GM19239 (cell line): ENCODE measurements at places on chromosomes 5 and 9.

- DNase-seq, result no peak
Measured at GRCh38 chr5:57513785-57514184, 31.2 kb upstream of the ACTBL2 start.

GRCh38 chr9:125126019-125126746 lies 17.1 kb downstream of the SCAI start:
- peak; percentile 36 for DNase-seq

GRCh38 chr5:73182307-73182706 lies 9.3 kb downstream of the TMEM174 start:
- DNase-seq, result no peak

GRCh38 chr5:61926911-61927310 lies 379.1 kb upstream of the KIF2A start:
- no peak for DNase-seq

- DNase-seq, result peak; percentile 71
Measured at GRCh38 chr9:121698627-121699570, 47.5 kb downstream of the DAB2IP start.

GRCh38 chr5:123093601-123094236 lies 4.7 kb downstream of the PRDM6 start:
- DNase-seq, result no peak

GRCh38 chr5:176748967-176749935 lies 61.1 kb upstream of the UNC5A start:
- DNase-seq, result no peak

DNA sequence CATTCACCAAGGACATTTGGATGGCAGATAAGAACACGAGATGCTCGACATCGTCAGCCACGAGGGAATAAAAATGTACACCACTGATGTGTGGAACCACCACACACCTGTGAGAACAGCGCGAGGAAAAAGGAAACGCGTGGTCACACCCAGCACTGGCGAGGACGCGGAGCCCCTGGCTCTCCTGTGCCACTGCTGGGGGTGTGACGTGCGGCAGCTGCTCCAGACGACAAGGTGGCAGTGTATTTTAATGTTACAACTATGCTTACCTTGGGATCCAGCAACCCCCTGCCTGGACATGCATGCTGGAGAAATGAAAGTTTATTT lies 13.6 kb upstream of the CEP72 start:
- no peak for DNase-seq

- no peak for DNase-seq
Measured at GRCh38 chr9:3435732-3436131, 90.1 kb downstream of the RFX3 start.

DNA sequence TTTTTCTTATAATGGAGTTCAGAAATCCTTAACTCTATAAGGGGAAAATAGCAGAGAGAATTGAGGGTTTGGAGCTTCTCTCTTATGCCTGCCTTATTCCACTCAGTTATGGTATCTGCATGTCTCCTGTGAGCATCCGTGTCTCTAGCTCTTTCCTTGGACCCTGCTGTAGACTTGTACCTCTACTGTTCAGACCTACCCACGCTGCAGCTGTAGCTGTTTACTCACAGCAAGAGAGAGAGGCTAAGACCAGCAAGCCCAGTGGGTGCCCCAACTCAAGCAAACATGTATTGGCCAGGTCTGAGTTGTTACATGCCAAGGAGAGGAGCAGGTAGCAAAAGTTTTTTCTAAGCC lies 7.1 kb upstream of the PCSK1 start:
- DNase-seq, result no peak

GRCh38 chr9:16196206-16196605 lies 643.4 kb downstream of the CCDC171 start:
- no peak for DNase-seq

- no peak for DNase-seq
Measured at GRCh38 chr9:125329978-125330377, 68.4 kb downstream of the GAPVD1 start.

DNA sequence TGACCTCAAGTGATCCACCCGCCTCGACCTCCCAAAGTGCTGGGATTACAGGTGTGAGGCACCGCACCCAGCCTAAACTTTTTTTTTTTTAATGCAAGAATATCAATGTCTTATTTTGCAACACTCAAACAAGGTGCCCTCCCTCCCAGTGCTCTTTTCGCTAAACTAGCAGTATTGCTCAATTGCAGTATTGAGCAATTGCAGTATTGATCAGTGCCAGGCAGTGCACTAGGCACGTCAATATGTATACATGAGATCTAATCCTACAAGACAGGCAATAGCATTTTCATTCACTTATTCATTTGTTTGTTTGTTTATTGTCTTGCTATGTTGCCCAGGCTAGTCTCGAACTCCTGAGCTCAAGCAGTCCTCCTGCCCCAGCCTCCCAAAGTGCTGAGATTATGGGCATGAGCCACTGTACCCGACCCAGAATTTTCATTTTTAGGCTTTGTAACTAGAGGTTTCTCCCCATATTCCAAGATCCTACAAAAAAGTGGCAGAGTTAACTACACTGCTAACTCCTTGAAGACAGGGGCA lies 94.5 kb downstream of the TTLL11 start:
- DNase-seq, result no peak

DNA sequence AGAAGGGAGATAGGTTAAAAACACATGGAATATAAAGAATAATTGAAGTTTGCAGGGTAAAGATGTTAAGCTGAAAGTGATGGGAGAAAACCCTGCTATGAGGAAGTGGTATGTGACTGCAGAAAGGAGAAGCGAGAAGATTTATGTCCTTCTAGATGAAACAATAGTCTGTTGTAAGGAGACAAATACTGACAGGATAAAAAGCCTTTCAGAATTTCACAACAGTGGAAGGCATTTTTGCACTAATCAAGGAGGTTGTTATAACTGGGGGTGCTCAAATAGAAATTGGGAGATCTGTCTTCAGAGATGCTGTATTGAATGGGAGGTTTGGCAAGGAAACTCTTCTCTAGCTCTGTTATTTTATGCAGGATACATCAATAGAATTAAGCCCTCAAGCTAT lies 69.6 kb downstream of the NMUR2 start:
- no peak for DNase-seq

GRCh38 chr5:158897444-158898160 lies 202.1 kb downstream of the EBF1 start:
- no peak for DNase-seq

GRCh38 chr9:71646131-71646530 lies 122.2 kb downstream of the CEMIP2 start:
- DNase-seq, result no peak

DNA sequence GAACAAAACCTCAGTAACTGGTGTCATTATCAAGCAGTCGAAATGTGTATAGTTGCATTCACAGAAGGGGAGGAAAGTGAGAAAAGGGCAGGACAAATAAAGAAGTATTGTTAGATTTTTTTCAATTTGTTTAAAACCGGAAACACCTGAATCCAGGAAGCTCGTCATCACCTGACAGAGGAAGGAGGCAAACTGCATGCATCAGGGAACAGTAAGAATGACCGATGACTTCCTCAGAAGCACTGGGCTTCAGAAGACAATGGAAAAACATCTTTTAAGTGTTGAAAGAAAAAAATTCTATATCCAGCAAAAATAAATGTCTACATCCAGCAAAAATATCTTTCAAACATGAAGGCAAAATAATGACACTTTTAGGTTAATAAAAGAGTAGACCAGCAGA lies 29.5 kb downstream of the PLEKHG4B start:
- no peak for DNase-seq

- peak; percentile 24 for DNase-seq
Measured at GRCh38 chr5:143641549-143642355, 170.2 kb upstream of the HMHB1 start.

DNA sequence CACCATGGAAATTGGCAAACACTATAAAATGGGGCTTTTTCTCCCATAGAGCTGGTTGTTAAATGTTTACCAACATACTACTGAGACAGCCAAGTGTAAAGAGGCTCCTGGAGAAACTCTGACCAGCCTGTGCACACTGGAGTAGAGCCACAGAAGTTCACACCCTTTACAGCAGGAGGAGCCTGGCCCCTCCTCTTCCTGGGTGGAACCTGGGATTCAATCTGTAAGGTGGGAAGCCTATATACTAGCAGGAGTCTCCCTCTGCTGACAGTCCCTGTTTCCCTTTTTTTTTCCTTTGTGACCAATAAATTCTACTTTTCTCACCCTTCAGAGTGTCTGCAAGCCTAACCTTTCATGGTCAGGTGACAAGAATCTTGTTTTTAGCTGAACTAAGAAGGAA lies 10.4 kb upstream of the SLC30A5 start:
- DNase-seq, result no peak

DNA sequence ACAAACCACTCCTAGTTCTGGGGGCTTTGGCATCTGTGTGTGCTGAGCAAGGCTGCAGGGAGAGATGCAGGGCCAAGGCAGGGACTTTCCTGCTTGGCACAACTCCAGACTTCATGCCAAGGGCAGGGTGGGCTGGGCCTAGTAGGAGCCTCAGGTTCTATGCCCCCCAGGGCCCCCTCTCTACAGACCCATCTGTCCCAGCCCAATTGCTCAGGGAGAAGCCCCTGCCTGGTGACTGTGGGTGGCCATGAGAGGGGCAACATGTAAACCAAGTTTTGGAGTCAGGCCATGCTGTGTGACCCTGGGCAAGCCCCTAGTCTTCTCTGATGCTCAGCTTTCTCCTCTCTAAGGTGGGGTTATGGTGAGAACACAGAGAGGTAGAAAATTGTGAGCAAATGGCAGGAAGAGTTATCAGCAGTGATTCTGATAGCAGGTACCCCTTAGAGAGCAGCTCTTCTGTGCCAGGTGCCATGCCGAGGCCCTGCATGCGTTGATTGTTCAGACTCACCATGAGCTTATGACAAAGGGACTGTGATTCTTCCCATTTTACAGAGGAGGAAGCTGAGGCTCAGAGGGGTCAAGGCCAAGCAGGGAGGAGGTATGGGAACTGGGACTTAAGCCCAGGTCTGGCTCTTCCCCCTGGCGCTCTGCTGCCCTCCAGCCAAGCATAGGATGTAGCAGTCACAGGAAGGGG lies 5.2 kb downstream of the OLFML2A start:
- no peak for DNase-seq

DNA sequence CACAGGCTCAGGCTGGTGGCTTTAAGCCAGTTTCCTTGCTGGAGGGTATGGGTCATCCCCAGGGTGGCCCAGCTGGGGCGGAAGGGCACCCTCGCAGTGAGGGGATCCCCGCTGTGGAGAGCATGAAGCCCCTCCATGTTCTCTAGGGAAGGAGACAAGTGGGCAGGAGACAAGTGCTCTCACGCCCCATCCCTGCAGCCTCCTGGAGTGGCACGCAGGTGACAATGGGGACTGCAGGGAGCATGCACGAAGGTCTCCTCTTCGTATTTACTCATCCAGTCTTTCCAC lies 83.3 kb downstream of the GTF3C4 start:
- DNase-seq, result no peak

- DNase-seq, result no peak
Measured at GRCh38 chr5:89697581-89697980, 712.0 kb downstream of the CETN3 start.

GRCh38 chr9:89293014-89293413 lies 18.0 kb upstream of the CKS2 start:
- DNase-seq, result no peak

DNA sequence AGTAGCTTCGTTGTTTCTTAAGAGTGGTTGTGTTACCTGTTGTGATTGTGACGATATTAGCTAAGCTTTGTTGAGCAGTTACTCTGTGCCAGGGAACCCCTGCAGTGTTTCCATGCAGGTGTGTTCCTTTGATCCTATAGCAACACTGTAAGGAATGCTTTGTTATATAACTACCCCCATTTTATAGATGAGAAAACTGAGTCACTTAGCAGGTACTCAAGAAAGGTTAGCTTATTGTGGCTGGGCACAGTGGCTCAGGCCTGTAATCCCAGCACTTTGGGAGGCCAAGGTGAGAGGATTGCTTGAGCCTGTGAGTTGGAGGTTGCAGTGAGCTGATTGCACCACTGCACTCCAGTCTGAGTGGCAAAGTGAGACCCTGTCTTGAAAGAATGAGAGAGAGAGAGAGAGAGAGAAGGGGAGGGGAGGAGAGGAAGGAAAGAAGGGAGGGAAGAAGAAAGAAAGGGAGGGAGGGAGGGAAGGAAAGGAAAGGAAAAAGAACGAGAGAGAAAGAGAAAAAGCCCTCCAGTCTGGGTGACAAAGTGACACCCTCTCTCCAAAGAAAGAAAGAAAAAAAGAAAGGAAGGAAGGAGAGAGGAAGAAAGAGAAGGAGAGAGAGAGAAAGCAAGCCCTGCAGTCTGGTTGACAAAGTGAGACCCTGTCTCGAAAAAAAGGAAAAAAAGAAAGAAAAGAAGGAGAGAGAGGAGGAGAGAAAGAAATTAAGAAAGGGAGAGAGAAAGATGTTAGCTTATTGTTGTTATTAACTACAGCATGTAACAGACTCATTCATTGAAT lies 85.6 kb upstream of the RARS1 start:
- DNase-seq, result no peak

- no peak for DNase-seq
Measured at GRCh38 chr5:67577424-67577823, 380.8 kb upstream of the CD180 start.

DNA sequence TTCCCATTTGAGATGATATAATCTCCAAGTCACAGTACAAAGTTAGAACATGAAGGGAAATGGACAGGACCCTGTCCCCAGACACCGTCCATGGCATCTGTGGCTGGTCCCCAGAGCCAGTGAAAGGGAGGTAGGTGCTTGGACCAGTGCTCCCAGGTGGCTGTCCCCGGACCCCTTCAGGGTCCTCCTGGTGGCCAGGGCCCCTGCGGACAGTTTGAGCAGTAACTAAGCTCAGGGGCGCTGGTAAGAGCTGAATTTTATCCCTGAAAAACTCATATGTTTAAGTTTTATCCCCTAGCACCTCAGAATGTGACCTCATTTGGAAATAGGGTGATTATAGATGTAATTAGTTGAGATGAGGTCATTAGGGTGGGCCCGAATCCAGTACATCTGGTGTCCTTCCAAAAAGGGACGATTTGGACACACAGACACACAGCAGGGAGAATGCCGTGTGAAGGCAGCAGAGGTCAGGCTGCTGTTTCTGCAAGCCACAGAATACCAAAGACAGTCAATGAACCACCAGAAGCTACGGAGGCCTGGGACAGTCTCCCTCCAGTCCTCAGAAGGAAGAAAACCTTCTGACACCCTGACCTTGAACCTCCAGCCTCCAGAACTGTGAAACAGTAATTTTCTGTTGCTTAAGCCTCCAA lies 185.0 kb downstream of the ATPSCKMT start:
- DNase-seq, result no peak

DNA sequence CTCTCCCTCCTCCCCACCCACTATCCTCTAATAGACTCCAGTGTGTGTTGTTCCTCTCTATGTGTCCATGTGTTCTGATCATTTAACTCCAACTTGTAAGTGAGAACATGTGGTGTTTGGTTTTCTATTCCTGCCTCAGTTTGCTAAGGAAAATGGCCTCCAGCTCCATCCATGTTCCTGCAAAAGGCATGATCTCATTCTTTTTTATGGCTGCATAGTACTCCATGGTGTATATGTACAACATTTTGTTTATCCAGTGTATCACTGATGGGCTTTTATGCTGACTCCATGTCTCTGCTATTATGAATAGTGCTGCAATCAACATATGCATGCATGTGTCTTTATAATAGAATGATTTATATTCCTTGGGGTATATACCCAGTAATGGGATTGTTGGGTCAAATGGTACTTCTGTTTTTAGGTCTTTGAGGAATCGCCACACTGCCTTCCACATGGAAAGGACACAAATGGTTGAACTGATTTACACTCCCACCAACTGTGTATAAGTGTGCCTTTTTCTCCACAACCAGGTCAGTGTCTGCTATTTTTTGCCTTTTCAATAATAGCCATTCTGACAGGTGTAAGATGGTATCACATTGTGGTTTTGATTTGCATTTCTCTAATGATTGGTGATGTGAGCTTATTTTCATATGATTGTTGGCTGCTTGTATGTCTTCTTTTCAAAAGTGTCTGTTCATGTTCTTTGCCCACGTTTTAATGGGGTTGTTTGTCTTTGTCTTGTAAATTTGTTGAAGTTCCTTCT lies 96.5 kb upstream of the DAB2 start:
- no peak for DNase-seq

GRCh38 chr5:131814990-131815389 lies 18.2 kb upstream of the FNIP1 start:
- DNase-seq, result no peak
